ENCODE measurements at places on chromosomes 11 and 22.

- DNase-seq, result no peak
Measured at GRCh38 chr22:35257002-35257320, 332 bp upstream of the HMGXB4 start.

GRCh38 chr11:103920933-103921332 is 115.5 kb upstream of the DDI1 start:
- DNase-seq, result no peak

GRCh38 chr22:34113381-34113780 is 193.1 kb upstream of the LARGE1 start:
- DNase-seq, result no peak

GRCh38 chr11:62646825-62647608 is 604 bp upstream of the GANAB start:
- DNase-seq, result no peak

DNA sequence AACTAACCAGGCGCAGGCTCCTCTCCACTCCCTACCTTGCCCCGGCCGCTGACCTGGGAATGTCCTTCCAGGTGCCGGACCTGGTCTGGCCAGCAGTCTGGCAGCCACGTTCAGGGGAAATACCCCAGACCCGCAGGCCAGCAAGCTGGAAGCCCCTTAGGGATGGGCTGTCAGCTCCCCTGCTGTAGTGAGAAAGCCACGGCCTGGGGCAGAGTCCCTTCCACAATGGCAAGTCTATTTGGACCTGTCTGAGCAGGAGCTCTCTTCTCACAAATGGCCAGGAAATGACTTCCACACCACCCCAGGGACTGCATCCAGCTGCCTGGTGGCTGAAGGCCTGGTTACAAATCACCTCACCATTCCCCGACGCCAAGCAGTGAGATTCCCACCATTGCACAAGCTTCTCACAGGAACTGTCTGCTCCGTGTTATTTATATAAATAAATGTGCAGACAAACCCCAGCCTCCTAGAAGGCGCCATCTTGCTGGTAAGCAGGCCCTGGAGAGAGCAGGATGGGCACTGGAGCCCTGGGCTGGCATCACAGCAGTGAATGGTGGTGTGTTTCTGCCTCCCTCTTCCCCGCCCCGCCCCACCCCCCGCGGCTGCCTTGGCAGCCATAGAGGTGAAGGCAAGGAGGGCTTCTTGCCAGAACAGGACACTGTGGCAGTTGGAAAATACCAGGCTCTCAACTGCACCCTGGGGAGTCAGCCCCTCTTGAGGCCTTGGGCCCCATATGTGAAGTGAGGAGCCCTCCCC is 23.7 kb downstream of the RSPH14 start:
- DNase-seq, result no peak

GRCh38 chr11:39804271-39804670 is 1655.2 kb downstream of the LRRC4C start:
- DNase-seq, result no peak

DNA sequence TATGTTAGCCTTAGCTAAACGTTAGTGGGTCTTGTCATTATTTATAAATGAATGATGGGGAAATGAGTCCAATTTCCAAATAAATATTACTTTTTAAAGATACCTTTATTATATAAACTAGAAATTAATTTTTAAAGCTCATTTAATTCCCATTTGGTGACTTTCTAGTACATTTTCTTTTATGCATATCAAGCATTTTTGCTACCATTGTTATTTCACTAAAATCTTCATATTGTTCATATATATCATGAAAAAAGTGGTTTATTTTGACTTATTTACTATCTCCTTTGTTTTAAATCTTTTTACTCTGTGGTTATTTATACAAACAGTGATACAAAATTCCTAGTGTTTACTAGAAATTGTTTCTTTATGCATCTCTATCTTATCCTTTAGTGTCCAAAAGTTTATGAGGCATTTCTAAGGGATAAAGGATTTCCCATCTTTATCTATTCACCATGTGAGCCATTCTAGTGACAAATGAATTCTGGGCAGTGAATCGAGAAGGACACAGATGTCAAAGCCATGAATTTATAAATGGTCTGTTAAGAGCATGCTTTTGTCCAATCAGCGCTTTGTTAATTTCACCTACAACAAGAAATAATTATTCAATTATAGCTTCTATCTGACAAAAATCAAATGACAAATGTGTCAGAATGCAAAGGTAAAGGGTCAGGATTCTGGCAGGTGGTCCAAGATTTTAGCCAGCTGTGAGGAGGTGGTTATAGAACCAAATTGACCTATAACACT is 70.6 kb downstream of the PRMT3 start:
- no peak for DNase-seq

DNA sequence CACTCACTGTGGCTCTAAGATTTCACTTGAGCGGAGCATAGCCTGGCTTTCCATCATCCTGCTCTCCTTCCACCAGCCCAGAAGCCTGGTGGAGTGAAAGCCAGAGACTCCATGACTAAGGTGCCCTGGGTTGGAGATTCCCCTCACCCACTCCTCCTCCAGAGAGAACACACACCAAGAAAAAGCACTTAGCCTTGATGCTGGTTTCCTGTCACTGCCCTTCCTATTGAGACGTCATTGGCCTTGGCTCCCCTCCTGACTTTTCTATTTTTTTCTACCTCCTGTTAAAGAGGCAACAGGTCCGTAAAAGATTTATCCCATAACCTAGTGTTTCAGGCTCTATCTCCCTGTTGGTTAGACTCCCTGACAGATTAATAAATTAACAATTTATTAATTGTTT is 38.5 kb upstream of the APLNR start:
- no peak for DNase-seq

DNA sequence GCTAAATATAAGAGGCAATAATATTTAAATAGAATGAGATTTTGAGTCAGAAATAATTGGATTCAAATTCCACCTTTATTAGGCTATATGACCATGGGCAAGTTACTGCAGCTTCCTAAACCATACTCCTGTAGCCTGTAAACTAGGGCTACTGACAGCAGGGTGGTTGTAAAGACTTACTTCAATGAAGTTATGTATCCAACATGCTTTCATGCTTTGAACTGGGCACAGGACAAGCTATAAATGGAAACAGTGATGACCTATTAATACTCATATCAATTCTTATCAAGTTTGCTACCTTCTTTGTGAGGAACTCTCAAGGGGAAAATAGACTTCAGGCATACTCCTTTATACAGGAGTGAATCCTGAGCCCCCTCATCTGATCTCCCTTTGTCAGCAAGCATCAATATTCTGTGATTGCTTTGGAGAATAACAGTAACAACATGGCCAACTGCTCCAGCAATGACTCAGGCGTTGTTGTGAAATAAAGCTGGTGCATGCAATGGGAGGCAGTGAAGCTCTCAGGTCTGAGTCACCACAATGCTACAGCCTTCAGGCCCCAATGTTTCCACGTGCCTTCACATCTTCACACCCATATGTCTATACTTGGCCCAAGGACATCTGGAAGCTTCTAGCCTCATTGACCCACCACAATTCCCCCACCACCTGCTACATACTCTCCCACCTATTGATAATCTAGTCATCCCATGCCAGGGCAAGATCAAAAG is 102.5 kb downstream of the KCNA4 start:
- DNase-seq, result no peak

DNA sequence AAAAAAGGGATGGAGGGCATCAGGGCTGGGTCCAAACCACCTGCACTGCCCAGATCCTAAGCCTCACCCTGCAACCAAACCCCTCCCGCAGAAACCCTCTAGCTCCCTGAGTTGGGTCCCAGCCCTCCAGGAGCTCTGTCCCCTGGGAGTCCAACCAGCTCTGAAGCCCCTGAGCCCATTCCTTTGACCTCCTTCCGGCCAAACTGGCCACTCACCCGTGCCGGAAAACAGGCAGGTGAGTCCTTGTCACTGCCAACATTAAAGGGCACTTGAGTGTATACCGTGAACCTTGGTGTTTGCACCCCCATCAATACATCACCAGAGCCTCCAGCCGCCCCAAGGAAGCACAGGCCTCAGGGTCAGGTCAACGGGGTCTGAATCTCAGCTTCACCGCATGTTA is 11.5 kb downstream of the MS4A15 start:
- no peak for DNase-seq

GRCh38 chr22:37270928-37271650 is 11.2 kb upstream of the CYTH4 start:
- DNase-seq, result no peak

GRCh38 chr22:19431649-19432132 is at the start of gene HIRA:
HIRA (minus strand) TSS chr22:19431733; CDS start chr22:19431476, 257 bp downstream.
- peak; percentile 51 for DNase-seq

DNA sequence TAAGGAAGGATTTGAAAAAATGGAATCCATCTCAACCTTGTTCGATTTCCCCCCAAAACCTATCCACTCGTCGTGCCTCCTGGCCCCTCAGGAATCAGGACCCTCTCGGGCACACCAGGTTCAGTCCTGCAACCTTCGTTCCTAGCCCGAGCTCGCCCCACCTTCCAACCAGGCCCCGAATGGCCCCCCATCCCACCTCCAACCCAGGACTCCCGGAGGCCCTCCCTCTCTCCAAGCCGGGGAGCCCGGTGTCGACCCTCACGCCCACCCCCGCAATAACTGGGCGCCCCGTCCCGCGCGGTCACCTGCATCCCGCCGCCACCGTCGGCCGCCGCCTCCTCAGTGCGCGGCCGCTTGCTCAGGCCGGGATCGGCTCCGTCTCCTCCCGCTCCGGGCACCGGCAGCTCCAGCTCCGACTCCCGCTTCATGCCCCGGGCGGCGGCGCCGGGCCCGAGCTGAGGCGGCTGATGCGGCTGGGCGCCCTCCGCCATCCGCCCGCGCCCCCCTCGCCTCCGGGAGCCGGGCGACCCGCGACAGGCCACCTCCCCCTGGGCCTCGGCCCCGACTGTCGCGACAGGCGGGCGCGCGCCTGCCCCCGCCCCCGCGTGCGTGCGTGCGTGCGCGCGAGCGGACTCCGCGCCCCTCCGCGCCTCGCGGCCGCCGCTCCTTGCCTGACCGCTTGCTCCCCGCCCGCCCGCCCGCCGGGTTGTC is 534 bp downstream of the RBFOX2 start:
- no peak for DNase-seq

GRCh38 chr22:33024626-33025025 is 33.6 kb downstream of the SYN3 start:
- no peak for DNase-seq

All from fibroblast of skin of left quadriceps (primary cell).